ENCODE measurements at places on chromosomes 2 and 18.

DNA sequence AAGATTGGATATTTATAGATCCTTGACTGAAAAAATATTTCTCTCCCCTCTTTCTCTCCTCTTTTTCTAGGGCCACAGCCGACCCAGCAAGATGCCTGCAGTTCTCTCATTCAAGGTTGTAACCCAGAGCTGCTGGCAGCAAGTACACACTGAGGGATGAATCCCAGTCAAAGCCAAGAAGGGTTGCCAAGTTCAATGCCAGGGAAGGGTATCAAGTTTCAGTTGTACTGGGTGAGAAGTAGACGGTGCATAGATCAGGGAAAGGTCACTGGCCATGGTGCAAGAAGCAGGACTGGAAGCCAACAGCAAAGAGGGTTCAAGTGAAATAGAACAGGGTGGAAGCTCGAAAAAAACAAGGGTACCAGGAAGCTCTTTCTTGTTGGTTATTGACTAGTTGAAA lies 170.2 kb downstream of the NRP2 start:
- DNase-seq = no peak

- DNase-seq = no peak
These were observed 21.6 kb upstream of the FLACC1 start for GRCh38 chr2:201378496-201379397.

DNA sequence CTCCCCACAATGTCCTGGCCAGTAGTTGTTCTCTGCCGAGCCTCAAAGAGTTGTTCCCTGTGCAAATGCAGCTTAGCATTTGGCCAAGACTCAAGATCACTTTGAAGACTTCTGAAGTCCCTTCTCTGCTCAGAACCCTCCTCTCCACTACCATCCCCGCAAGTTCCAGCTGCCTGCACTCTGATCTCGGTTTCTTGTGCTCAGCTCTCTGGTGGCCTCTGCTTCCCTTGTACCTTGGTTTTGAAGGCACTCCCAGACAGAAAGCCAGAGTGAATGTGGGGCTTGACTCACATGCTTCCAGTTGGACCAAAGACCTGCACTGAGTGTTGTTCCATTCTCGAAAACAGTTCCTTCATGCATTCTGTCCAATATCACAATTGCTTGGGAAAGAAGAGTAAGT lies 28.6 kb downstream of the CRACDL start:
- no peak for DNase-seq

DNA sequence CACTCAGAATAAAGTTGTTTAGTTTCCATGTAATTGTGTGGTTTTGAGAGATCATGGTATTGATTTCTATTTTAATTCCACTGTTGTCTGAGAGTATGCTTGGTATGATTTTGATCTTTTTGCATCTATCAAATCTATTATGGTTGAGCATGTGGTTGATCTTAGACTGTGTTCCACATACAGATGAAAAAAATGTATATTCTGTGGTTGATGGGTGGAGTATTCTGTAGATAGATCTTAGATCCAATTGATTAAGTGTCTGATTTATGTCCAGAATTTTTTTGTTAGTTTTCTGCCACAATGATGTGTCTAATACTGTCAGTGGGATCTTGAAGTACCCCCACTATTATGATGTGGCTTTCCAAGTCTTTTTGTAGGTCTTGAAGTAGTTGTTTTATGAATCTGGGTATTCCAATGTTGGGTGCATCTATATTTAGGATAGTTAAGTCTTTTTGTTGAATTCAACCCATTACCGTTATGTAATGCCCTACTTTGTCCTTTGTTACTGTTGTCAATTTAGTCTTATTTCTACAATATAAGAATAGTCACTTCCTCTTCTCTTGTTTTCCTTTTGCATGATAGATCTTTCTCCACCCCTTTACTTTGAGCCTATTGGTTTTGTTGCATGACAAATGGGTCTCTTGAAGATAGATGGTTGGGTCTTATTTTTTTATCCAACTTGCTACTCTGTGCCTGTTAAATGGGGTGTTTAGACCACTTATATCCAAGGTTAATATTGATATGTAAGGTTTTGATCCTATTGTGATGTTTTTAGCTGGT lies 101.8 kb downstream of the TRABD2A start:
- no peak for DNase-seq

- DNase-seq = no peak
These were observed 62.4 kb upstream of the GCFC2 start for GRCh38 chr2:75772908-75773630.

DNA sequence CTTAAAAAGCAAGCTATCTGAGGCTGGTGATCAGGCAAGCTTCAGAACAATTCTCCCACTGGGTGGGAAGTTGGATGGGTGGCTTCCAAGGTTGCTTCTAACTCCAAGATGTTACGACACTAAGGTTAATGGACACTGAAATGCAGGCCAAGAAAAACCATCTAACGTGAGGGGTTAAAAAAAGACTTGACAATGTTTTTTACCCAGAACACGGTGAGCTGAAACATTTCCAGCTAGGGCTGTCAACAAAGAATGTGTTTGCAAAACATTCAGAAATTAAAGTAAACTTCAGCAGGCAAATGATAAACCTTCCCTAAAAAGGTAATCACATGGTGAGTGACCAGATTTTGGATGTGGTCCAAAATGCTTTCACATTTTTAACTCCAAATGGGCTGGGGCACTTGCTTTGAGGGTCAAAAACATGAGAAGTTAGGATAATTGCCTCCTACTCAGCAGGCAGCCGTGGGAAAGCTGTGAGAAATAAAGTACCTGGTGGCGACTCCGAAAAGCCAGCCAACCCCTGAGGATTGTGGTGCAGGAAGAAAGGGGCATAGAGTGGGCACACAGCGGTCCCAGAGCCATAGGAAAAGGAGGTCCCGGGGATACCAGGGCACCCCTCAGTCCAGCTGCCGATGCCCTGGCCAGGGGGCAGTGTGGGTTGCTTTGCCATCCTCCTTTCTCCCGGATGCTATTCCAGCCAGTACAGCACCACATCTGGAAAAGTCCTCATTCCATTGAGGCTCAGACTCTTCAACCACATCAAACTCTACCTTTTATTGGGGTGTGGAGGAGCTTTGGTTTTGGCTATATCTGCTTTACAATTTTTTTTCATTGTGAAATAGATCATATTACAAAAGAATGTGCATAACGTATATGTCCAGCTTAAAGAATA lies 90.0 kb upstream of the ATL2 start:
- DNase-seq = no peak

DNA sequence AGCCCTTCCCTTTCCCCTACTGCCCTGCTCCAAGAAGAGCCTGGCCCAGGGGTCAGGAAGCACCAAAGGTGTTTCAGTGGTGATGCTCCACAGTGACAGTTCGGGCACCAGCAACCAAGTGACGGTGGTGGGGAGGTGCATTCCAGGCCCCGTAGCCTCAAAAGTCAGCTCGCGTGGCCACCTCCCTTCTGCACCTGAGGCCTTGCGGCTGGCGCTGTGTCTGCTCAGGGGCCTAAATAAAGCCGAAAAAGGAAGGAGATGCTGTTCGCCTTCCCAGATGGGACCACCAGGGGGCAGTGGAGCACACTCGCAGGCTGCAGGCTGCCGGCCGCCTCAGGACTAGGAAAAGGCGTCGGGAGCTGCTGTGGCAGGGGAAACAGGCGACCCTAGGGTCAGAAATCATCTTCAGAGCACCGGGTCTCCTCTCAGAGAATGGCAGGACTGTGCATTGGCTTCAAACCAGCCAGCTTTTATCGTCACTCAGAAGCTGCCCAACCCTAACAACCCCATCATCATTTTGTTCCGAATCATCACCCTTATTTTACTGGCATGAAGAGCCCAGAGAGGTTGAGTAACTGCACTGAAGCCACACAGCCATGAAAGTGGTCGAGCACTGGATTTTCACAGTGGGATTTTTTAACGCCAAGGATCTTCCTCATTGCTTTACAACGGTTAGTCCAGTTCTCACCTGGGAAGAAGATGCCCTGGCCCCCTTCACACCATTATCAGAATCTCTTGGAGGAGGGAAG lies 213.0 kb upstream of the CELF4 start:
- DNase-seq = peak; percentile 59

DNA sequence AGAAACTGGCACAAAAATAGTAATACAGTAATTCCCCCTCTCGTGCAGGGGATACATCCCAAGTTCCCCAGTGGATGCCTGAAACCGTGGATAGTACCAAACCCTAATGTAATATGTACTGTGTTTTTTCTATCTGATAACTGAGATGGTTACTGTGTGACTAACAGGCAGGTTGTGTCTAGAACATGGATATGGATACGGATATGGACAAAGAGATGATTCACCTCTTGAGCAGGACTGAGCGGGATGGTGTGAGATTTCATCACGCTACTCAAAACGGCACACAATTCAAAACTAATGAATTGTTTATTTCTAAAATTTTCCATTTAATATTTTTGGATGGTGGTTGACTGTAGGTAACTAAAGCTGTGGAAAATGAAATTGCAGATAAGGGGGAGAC lies 3.4 kb downstream of the MBD1 start:
- DNase-seq = no peak

DNA sequence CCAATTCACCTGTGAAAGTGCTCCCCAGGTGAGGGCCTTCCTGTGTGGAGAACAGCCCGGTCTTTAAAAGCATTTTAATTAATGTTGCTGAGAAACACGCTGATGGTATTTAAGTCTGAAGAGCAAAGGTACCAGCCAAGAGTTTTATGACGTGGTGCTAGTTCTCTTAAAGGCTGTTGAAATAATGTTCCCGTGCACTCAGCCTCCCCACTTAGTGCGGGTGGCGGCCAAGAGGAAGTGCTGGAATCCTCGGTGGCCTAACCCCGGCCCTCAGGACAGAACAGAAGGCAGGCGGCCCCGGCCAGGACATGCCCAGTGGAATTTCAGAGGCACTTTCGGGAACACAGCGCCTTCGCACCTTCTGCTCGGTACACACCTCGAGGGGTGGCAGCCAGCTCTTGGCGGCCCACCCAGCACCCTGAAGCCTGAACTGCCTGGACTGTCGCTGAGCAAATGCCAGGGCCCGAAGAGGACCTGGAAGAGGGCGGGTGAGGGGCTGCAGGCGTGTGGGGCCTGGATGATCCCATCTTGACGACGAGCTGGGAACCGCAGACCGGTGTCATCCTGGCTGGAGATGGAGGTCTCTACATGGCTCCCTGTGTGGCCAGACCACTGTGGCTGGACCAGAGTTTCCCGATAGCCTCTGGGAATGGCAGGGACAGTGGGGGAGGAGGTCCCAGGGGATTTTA lies 142.9 kb downstream of the ASB1 start:
- DNase-seq = no peak

DNA sequence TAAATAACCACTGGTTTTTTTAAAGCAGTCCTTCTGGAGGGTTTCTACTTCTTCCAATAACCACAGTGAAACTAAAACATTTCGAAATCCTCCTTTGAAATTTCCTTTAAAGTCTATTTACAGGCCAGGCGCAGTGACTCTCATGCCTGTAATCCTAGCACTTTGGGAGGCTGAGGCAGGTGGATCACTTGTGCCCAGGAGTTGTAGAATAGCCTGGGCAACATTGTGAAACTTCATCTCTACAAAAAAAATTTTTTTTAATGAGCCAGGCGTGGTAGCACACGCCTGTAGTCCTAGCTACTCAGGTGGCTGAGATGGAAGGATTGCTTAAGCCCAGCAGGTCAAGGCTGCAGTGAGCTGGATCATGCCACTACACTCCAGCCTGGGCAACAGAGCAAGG lies 15.2 kb downstream of the KIDINS220 start:
- no peak for DNase-seq
